ENCODE measurements at places on chromosomes 11 and 22.

GRCh38 chr22:22666307-22667091, 22.1 kb downstream of the GGTLC2 start:
- no peak for DNase-seq

GRCh38 chr11:1088927-1089737, 14.5 kb downstream of the MUC2 start:
- no peak for DNase-seq

- no peak for DNase-seq
Measured at GRCh38 chr22:35634943-35635540, 13.2 kb upstream of the APOL6 start.

DNA sequence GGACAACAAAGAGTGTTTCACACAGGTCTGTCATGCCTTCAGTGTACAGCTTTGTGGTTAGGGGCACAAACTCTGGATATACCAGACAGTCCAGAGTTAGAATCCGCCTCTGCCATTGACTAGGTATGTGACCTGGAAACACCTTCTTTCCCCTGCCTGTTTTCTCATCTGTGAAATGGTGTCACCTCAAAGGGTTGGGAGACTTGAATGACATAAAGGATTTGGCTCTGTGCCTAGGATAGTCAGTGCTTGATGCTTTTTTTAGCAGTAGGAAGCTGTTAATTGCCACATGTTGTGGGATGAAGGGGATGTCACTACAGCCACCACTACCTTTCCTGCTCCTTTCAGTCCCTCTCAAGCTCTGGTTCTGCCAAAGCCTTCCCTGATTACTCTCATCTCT, 17.4 kb upstream of the LRRC55 start:
- no peak for DNase-seq

DNA sequence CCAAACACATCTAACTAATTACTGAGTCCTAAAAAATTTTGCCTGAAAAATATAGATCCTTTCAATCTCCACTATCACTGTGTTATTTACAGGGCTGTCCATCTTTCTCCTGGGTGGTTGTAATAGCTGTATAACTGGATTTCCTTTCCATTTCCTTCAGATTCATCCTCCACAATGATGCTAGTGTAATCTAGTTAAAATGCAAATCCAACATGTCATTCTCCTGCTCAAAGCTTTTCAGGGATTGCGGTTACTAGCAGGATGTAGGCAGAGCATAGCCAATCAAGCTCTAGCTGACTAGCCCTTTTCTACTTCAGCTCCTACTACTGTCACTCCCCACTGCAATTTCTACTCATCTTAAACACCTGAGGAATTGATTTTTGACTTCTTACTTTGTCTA, 283.0 kb downstream of the RAB38 start:
- DNase-seq: no peak

GRCh38 chr11:111391328-111392124, 12.5 kb upstream of the POU2AF1 start:
- DNase-seq: no peak

DNA sequence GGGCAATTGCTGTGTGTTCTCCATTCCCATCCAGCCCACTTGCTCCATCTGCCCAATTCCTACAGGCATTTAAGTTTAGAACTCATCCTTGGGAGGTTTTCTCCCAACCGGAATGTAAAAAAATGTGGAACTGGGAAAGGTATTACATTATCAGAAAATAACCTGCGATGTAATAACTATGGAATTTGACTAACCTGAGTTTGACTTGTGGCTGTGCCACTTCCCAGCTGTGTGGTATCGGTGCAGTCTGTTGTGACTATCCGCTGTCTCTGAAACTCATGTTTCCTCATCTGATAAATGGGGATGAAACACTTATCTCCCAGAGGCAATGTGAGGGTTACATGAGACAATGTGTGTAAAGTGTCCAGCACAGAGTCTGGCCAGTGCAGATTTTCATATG, 77.6 kb downstream of the TENM4 start:
- no peak for DNase-seq

GRCh38 chr11:27864611-27865010, 164.4 kb upstream of the BDNF start:
- DNase-seq: no peak

DNA sequence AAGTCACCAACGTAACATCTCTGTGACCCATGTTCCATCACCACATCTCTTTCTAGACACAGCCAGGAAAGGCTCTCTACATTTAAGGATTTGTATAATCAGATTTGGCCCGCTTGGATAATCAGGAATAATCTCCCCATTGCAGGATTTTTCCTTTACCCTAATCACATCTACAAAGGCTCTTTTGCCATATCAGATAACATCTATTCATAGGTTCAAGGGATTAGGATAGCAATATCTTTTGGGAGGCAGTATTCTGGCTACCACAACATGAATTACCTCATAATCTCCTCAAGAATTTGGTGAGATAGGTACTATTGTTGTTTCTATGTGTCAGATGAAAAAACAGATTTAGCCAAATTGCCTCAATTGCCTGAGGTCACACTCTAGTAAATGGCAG, 142.8 kb upstream of the UBASH3B start:
- no peak for DNase-seq

DNA sequence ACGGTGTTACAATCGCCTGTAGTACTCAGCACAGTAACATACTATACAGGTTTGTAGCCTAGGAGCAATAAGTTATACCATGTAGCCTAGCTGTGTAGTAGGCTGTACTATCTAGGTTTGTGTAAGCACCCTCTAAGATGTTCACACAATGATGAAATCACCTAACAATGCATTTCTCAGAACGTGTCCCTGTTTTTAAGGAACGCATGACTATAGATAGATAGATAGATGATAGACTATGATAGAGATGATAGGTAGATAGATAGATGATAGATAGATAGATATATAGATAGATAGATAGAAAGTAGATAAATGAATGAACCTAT, 203.9 kb downstream of the FAM76B start:
- DNase-seq: no peak

DNA sequence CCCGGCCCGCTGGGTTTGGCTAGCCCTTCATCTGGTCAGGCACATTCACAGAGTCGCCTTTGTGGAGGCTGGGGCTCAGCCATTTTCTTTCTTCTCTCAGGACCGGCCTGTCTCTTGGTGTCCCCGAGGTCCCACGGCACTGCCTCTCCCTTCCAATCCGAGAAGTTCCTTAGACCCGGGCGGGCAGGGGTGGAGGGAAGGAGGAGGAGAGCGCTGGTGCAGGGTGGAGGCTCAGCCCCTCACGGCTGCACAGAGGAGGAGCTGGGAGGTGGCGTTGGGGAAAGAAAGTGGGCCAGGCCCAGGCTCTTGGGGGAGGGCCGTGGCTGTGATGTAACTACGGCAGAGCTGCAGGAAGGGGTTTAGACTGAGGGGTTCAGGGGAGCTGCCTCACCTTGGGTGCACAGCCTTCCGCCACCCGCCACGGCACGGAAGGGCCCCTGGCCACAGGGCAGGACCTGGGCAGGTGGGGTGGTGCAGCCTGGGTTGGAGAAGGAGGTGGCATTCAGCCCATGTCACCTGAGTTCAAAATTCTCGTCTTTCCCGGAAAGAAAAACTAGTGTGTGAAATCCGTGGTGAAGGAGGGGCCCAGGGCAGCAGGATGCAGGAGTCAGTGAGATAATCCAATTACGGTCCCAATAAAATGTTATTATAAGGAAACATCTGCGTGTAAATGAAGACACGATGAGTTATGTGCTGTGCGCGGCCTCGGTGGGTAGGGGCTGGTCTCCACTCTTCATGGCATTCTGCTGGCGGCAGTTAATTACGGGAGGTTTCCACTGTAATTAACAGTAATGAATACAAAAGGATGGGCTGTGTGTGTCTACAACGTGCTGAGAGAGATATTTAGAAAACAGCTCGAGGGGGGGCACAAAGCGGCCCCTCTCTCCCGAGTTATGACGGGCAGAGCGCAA, 1.7 kb downstream of the BRSK2 start:
- DNase-seq: no peak

- no peak for DNase-seq
Measured at GRCh38 chr11:30465192-30465591, 121.0 kb downstream of the MPPED2 start.

- DNase-seq: no peak
Measured at GRCh38 chr11:57424137-57424791, 2.7 kb downstream of the SLC43A3 start.

DNA sequence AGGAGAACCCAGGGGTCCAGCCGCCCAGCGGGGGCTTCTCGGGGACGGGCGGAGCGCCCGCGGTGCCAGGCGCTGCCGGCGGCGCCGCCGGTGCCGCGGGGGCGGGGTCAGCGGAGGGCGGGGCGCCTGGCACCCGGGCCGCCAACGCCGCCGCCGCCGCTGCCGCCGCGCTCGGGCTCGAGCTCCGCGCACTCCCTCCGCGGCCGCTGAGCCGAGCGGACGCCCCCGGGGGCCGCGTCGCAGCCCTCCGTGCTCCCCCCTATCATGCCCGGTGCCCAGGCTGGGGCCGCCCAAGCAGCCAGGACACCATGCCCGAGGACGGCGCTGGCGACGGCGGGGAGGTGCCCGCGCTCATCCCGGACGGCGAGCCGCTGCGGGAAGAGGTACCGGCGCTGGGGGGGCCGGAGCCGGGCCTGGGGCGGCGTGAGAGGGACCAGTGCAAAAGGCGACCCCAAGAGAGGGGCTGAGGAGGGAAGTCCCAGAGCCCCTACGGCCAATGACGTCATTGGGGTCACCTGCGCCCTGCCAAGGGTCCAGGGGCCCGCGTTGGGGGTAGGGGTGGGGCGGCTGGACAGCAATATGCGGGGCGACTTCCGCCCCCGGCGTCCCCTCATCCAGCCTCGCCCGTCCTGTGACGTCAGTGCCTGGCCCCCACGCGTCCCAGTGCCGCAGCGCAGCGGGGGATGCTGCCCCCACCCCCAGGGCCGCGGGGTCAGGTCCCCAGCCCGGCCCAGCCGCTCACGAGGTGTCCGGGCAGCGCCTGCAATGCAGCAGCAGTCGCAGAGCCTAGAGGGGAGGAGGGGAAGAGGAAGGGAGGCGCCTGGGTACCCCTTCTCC, at the start of gene TMEM151A:
Gene TMEM151A, plus strand, starts transcription at position 189 of the 837 bp plus-strand sequence. Its CDS starts 120 bp downstream, at position 309.
- no peak for DNase-seq

- DNase-seq: no peak
Measured at GRCh38 chr11:103395612-103396011, 286.4 kb downstream of the DYNC2H1 start.

DNA sequence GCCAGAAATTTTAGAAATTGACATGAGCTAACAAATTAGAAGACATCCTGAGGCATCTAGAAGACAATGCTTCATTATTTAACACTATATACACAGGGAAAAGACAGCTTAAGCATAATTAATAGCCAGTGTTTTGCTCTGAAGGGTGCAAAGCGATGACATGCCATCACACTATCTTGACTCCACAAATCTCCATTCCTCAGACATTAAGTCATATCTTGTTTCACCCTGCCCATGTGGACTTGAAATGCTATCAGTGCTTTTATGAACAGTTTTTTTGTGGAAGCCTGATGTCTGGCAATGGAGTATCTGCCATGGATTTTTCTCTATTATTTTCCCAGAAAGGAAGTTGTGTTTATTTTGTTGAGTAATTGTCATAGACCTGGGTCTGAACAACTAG, 2.3 kb downstream of the CARD18 start:
- no peak for DNase-seq

GRCh38 chr11:111095327-111095726, 150.2 kb upstream of the POU2AF2 start:
- no peak for DNase-seq

DNA sequence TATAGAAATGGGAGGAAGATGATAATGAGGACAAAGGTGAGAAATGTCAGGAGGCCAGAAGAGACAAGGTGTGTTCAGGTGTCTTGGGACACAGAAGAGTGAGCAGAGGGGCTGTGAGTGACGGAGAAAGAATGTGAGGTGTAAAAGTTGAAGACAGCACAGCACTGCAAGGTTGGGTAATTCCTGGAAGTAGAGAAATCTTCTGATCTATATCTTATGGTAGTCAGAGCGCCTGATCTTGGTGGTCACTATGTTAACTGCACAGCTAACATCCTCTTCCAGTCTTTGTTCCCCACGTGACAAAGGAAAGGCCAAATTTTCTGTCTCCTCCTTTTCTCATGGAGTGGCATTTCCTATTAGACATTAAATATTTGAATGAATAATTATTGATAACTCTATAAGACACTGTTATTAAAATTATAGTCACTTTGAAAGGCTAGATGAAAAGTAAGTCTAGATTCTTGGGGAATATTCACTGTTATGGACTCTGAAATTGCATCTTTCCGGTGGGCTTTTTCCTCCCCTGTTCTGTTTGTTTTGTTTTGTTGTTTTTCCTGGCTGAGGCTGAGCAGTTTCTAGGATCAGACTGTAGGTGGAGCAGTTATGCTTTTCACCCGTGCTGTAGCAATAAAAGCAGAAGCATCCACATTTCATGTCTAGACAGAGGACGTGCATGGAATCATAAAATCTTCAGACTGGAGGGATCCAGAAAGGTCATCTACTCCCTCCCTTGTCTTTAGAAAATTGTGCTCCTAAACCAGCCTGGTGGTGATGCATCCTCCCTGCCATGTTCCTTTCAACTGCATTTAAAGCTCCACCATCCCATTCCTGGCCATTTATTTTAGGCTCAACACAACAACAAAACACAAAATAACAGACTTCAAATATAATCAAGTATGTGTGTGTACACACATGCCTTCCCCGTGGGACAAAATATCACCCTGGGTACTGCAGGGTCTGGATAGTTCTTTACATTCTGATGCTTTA, 26.6 kb downstream of the SC5D start:
- no peak for DNase-seq

DNA sequence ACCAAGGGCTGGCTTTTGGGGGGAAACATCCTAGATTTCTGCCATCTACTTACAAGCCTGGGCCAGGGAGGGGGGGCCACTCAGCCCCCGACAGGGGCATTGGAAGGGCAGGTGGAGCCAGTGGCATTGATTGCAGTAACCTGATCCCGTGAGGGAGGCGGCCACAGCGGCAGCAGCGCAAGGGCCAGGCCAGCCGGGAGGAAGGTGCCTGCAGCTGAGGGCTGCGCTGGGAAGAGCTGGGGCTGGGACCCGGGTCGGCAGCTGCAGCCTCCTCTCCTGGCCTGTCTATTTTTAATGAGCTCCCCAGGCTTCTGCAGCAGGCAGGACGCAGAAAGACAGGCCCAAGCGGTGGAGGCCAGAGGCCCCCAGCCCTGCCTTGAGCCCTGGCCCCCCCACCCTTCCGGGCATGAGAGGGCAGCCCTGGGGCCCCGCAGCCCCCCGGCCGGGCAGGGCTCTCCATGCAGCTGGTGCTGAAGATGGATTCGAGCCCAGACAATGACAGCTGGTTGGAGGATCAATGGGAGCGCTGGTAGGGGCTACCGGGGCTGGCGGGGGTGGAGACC, 10.6 kb downstream of the FREY1 start:
- no peak for DNase-seq
